ENCODE measurements at places on chromosomes 13 and 19.

GRCh38 chr13:99346335-99347042 lies 39.3 kb upstream of the GPR183 start:
- no peak for DNase-seq

GRCh38 chr13:39048806-39049205 lies 10.6 kb downstream of the NHLRC3 start:
- no peak for DNase-seq

- DNase-seq, result no peak
Measured at GRCh38 chr13:79710376-79710775, 229.4 kb downstream of the NDFIP2 start.

- no peak for DNase-seq
Measured at GRCh38 chr13:62837895-62838294, 1422.2 kb upstream of the PCDH20 start.

DNA sequence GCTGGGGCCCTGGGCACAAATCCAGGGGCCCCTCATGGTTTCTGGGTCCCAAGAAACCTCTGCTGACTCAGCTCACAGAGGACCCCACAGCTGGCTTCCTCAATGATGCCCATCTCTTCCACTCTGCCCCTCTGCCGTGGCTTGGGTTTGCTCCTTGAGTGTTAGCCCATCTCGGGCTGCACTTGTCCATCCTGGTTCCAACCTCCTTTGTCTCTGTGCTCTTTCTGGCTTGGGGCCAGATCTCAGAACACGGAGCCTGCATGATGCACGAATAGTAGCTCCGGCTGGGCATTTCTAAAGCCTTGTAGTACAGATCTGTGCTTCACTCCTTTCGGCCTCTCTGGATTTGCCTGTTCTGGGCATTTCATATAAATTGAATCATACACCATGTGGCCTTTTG lies 53.8 kb downstream of the F2RL3 start:
- no peak for DNase-seq

DNA sequence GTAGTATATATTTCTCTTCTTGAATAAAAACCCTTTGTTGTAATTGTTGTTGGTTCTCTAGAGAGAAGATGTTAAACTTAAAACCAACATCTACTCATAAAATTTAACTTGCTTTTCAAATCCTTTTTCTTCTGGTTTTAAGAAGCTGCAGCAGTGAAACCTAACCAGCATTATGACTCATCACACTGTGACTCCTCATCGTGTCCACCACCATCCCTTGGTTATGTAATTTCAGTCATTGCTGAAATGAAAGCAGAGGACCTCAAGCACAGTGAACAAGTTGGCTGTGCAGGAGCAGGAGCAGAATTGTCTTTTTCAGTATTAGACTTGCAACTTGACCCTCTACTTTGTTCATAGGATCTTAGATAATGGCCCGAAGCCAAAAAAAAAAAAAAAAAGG lies 64.9 kb upstream of the HTR2A start:
- no peak for DNase-seq

GRCh38 chr13:40480012-40480914 lies 186.2 kb downstream of the FOXO1 start:
- no peak for DNase-seq

GRCh38 chr13:74761801-74762757 lies 627.9 kb upstream of the KLF12 start:
- no peak for DNase-seq

DNA sequence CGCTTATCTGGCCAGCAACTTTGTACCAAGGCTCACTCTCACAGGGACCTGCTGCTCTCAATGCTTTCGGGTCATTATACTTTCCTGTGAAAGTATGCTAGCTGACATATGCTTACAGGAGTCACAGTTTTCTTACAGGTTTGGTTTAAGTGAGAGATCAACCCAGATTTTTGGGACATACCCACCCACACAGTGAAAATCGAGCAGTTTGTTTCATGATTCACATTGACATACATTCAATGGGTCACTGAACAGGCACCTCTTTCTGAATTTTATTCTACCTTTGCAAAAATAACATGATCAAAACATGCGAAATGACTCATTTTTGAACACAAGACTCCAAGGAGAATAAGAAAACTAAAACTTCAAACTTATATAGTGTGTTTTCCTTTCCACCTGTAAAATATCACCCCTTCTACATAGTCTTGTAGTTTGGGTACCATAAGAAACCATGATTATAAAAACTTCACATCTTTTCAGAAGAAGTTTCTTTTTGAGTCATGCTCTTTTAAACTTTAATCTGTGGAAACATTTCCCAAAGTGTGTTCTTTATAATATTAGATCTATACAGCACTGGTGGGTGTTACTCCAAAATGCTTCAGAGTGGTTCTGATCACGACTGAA lies 44.3 kb upstream of the TEX29 start:
- DNase-seq, result no peak

DNA sequence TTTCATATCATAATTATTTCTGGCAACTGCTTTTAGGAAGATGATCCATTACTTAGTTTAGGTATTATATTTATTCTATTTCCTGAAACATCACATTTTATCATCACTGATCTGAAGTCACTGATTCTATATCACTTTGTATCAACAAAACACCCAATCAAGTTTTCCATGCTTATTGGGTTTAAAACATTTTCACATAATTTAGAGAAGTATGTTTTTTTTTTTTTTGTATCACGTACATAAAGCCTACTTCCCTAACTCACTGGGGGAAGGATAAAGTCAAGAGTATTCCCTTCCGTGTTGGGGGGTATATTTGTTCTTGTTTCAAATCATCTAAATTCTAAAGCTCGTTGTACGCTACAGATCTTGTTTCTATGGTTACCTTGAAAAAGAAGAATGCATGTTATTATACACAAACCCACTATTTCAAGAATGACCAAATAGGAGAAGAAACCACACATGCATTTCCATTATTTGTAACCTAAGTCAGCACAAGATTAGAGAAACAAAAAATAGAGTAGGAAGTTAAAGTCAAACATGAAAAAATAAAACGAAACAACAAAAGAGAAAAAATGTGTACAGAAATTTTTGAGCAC lies 637.2 kb upstream of the MIR17HG start:
- no peak for DNase-seq

DNA sequence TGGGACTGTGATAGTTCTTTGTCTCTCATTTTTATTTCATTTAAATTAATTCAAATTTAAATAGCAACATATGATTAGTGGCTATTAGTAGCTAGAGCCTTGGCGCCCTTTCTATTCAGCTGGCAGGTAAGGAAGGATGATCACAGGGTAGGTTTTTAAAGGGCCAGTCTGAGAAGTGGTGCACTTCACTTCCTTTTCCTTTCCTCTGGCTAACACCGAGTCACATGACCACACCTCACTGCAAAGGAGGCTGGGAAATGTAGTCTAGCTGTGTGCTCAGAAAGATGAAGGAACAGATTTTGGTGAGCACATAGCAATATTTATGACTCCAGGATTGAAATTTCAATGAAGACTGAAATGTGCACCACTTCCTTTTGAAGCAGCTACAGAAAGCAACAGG lies 128.7 kb downstream of the TSHZ3 start:
- DNase-seq, result no peak

DNA sequence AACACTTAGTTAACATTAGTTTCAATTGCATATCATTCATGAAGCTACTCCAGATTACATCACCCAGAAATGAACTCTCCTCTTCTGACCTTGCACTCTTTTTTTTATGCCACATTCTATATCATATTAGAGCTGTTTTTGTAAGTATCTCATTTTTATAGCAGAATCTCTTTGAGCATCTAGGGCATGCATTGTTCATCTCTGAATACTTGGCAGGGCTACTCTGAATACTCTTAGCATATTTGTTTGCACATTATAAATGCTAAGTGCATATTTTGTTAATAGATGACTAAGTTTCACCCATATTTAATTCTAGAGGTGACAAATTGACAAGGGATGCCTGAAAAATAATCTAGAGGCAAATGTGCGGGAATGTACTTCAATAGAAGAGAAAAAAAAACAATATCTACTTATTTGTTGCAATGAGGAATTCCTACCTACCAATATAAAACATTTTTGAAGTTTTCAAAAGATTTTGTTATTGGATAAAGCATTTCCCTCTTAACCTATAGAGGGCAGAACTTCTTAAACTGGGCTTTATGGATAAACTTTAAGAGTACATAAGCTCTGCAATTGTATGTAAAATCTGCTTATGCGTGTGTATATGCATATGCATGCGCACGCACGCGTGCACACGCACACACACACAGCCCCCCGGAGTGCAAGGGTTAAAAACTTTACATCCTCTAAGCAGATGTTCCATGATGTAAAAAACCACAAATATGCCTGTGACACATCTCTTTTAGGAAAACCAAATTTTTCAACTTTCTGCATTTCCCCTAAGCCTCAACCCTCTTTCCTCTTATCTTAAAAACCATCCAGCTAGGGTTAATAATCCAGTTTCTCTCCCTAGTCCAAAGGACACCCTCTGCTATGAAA lies 73.0 kb upstream of the OXGR1 start:
- no peak for DNase-seq

Measured in DMS153 (cell line).